ENCODE measurements at places on chromosomes 2 and 18. TPM values are rescaled to one million over a fixed set of nuclear protein-coding genes. Genes with fewer than 3 reads are reported as not detected.
A peak's percentile ranks its signal among the peaks of the same experiment; 100 is the strongest.

DNA sequence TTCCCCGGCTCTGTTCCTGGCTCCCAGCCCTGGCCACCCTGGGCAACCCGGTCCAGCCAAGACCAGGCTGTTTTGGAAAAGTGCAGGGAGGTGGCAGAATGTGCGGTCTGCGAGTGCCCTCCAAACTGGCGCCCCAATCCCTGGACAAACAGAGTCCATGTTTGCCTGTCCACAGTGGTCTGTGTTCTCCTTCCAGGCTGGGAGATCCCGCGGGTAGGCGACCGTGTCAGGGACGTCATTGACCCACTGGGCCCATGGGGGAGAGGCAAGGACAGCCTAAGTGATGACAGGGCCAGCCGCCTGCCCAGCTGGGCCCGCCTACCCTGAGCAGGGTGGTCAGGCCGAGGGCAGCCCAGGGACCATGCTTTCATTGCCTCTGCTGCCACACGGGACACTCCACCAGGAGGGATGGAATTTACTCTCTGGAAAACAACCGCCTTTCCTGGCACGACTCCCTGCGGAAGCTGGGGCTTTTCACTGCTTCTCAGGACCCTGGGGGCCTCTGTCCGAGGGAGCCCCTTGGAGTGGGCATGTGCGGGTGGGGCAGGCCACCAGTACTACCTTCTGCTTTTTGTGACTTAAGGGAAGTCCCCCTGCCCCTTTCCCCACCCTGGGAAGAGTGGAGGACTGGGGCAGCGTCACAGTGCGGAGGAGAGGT, 20.1 kb downstream of the CYP26B1 start:
- DNase-seq: peak; percentile 6

DNA sequence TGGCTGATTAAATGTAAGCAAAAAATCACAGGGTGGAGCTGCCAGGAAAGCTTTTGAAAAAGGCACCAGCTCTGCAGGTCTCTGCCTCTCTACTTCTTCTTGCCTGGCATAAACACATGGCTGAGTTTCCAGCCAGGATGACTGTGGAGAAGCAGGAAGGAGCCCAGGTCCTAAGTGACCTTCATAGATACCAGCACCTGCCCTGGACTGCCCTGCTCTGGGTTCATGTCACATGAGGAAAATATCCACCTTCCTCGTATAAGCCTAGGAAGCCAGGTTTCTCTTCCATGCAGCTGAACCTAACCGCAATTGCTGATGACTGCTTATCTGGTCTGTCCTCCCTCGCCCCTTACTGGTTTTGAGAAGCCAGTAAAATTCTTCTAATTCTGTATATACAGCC, 47.8 kb upstream of the CREB1 start:
- peak; percentile 74 for DNase-seq

Gene GAL3ST2
- 0.45 TPM for total RNA-seq

DNA sequence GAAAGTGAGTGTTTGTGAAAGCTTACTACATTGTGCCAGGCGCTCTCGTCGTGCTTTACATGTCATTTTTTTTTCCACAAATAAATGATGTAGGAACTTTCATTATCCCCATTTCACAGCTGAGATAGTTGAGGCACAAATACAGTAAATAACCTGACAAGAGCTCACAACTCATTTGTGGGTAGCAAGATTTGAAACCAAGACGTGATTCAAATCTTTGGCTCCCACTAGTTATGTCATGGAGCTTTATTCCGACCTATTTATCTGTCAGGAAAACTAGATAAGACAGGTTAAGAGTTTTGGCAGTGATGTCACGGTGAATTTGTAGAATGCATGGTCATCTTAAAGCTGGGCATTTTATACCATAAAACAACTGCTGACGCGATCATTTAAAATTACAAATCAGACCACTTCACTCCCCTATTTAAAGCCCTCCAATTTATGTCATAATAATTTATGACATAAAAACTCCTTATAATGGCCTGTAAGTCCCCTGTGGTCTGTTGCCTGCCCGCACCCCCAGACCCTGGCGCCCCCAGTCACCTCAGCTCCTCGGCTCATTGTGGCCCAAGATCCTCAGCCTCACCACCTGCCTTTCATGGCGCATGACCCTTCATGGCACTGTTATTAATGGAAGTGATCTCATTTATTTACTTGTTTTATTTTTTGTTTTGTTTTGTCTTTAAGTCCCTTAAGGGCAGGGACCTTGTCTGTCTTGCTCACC, 678 bp upstream of the ZNF24 start:
- DNase-seq: no peak

DNA sequence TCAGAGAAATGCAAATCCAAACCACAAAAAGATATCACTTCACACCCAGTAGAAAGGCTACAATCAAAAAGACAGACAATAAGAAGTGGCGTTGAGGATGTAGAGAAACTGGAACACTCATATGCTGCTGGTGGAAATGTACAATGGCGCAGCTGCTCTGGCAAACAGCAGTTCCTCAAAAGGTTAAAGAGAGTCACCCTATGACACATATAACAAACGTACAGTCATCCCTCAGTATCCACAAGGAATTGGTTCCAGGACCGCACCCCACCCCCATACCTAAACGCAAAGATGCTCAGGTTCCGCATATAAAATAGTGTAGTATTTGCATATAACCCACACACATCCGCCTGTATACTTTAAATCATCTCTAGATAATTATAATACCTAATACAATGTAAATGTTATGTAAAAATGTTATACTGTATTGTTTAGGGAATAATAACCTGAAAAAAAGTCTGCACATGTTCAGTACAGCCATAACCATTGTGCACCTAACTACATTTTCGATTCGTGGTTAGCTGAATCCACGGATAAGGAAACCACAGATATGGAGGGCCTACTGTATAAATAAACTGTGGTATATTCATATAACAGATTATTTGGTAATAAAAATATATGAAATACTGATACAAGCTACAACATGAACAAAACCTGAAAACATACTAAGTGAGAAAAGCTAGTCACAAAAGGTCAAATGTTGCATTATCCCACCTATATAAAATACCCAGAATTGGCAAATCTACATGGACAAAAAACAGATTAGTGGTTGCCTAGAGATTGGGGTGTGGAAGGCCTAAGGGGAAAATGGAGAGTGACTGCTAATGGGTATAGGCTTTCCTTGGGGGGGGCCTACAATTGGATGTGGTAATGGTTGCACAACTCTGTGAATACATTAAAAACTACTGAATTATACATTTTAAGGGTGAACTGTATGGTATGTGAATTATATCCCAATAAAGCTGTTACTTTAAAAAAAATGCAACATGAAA, 37.5 kb downstream of the UXS1 start:
- no peak for DNase-seq

GRCh38 chr2:71672826-71673795, 219.8 kb downstream of the DYSF start:
- DNase-seq: no peak

- no peak for DNase-seq
Observed at GRCh38 chr2:120294008-120294340, 41.3 kb downstream of the RALB start.

GRCh38 chr2:217849154-217849975, 153.4 kb downstream of the TNS1 start:
- DNase-seq: no peak

GRCh38 chr2:3827673-3828575, 124.5 kb downstream of the DCDC2C start:
- DNase-seq: no peak

Gene CAPN13
- 0.36 TPM for total RNA-seq

Gene TGFA
- total RNA-seq: 11.2 TPM

Gene PROM2
- total RNA-seq: 3.0 TPM

DNA sequence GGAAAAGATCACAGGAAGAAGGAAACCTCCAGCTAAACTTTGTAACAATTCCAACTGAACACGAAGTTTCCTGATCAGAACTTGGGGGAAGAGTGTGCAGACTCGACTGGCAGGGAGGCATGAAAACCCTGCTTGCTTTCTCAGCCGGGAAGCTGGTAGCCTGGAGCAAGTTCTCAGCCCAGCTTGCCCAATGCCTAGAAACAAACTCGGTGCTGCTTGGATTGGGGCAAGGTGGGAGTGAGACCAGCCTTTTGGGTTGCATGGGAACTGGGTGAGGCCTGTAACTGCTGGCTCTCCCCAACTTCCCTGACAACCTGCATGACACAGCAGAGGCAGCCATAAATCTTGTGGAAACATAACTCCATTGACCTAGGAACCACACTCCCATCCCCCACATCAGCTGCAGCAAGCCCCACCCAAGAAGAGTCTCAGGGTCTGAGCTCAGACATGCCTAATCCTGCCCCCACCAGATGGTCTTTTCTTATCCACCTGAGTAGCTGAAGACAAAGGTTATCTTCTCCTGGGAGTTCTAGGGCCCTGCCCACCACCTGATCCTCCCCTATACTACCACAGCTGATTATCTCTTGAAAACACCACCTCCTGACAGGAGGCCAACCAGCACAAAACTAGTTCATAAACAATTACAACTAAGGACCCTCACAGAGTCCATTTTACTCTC, 1859.7 kb upstream of the CELF4 start:
- no peak for DNase-seq

Gene NAT8
- total RNA-seq: not detected

- DNase-seq: peak; percentile 79
Observed at GRCh38 chr2:197378494-197379307, 56.1 kb downstream of the SF3B1 start.

GRCh38 chr2:209960045-209960444, 42.4 kb upstream of the RPE start:
- DNase-seq: no peak

GRCh38 chr2:118864207-118864606, 16.8 kb upstream of the EN1 start:
- DNase-seq: no peak

DNA sequence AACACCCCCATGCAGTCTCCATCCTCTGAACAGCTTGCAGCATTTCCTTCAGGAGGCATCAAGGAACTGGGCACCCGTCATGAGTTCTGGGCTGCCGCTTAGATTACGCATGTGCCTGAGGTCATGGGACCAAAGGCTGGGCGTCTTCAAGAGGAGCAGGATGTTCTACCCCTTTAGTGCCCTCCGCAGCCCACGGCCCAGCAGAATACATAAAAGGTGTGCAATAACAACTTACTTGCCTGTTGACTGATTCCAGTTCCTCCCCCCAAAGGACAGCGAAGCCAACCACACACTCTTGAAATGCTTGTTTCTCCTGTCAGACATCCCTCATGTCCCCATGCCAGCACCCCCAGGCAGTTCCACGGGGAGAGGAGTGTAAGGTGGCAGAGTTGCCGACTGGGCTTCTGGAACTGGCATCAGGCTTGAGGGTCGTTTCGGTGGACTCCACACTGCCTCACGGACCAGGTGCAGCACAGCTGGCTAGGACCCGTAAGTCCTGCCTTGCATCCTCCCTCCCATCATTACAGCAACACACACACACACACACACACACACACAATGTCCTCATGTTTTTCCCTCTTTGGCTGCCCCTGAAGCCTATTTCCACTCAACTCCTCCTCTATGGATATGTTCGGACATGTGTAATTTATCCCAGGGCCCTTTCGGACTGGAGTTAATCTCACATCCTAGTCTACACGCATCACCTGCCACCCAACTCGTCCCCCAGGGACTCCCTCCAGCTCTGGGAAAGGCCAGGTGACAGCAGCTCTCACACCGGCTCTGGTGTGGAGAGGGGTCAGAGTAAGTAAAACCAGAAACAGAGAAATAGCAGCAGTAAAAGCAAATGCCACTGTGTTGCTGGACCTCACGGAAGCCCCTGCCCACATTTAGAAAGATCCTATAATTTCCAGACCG, 200.7 kb downstream of the BCL11A start:
- no peak for DNase-seq

Gene ADNP2
- total RNA-seq: 20.7 TPM

GRCh38 chr2:50455351-50455939, 576.5 kb downstream of the NRXN1 start:
- no peak for DNase-seq

GRCh38 chr2:44769349-44770011, 172.0 kb upstream of the SIX3 start:
- no peak for DNase-seq

Gene SERPINB10
- not detected for total RNA-seq

Gene GAD1
- 154 TPM for total RNA-seq

- no peak for DNase-seq
Observed at GRCh38 chr2:43927442-43927841, 68.3 kb downstream of the LRPPRC start.

Gene ATP6V1B1
- not detected for total RNA-seq

Gene FBXO15
- total RNA-seq: 9.3 TPM

DNA sequence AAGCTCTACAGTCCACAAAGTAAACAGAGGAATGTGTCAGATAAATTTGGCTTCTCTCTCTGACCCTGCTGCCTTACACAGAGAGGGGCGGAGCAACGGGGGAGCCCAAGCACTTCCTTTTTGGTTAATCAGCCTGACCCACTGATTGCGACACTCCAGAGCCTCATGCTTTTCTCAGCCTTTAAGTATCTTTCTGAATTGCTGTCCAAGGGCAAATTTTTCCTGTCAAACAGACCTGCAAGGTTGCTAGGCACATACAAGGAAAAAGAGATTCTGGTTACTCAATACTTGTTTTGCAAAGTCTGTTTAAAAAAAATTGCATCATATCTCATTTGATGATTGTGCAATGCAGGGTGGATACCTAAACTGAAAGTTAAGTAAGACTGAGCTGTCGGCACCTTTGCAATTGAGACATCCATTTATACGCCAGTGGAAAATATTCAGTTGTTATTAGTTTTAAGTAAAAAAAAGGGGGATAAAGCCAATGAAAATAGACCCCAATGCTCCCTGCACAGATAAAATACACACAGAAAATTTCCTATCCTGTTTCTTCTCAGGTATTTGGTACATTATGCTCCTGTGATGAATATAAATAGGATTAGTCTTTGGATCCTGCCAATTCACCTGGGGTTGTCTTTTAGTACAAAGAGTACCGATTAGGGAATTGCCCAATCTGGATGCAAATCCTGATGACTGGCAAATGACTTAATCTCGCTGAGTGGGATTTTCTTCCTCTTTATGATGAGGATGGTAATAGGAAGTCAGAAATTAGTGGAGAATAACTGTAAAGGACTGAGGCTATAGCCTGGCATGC, 260.2 kb upstream of the TRIB2 start:
- DNase-seq: peak; percentile 1

Gene STPG4
- 1.00 TPM for total RNA-seq

DNA sequence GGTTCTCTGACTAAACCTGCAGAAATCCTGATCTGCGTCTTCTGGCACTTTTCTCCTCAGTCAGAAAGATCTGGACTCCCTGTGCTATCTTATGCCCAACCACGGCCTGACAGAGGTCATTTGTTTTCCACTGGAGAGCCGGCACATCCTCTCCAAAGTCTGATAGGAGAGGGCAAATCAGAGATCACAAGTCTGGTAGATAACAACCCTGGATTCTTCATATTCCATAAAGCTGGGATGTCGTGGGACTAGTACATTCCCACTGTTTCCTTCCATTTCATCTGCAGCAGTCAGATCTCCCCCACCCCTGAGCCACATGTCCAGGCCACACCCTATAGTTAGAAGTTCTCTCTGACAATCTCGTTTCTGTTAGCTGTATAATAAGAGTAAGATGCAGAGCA, 157.0 kb downstream of the MGAT5 start:
- no peak for DNase-seq

GRCh38 chr18:48996901-48997463, 46.2 kb upstream of the SMAD7 start:
- DNase-seq: no peak

Gene COL4A4
- 3.0 TPM for total RNA-seq

Data from cerebellum (tissue), 4 donors.